ENCODE measurements at places on chromosomes 5 and 9. TPM values are rescaled to one million over a fixed set of nuclear protein-coding genes. Genes with fewer than 3 reads are reported as not detected.

- no peaks in the 10 kb centered on the region for H3K36me3 ChIP-seq
- DNase-seq: no peak
- H3K4me3 ChIP-seq: no peak overlapping the region
- H3K27ac ChIP-seq: no peak overlapping the region
- H3K4me1 ChIP-seq: peaks cover 10% of the 10 kb centered on the region
Measured at GRCh38 chr5:20231040-20231439, 243.0 kb upstream of the CDH18 start.

PCDHB3 gene
- 0.42 TPM for total RNA-seq

GRM6 gene
- total RNA-seq: not detected

DNA sequence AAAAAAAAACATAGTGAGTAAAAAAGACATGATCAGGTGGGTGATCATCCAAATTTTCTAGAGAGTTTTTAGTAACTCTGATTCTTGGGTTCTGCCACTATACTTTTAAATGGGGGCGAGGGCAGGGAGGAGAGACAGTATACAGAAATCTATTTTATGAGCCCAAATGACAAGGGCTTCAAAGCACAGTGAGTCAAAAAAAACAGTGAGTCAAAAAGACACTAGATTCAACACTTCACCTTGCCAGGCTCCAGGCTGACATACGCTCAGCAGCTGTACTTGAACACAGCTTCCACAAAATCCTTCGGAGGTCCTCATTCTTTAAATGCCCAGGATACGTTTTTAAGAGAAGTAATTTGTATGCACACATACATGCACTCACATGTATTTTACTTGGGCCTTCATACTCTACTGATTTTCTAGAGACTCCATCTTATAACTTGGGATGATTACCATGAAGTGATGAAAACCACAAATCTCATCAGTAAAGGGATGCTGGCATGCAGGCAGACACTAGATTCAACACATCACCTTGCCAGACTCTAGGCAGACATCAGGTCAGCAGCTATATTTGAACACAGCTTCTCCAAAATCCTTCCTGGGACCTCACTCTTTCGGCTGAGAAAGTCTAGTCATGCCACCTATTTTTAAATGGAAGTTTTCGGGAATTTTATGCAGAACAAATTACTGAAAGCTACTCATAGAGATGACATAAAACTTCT lies 28.8 kb downstream of the NR3C1 start:
- H3K4me3 ChIP-seq: no peak overlapping the region
- peaks cover 40% of the 10 kb centered on the region for H3K4me1 ChIP-seq
- DNase-seq: no peak
- H3K27ac ChIP-seq: no peak overlapping the region

DNA sequence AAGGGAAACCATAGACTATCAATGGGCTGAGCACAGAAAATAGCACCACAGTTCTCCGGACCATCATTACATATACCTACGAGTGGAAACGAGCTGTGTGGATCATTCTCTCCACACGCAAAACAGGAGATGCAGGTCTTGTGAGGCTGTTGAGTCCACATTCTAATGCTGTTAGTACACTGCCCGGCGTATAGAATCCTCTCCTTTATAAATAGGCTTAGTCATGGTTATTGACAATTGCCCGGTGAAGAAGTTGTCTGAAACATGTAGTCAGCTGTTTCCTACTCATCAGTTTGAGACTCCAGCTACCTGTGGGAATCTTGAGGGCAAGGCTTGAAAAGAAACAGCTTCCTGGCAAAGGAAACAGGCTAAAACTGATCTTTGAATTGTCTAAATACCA lies 602.0 kb upstream of the EDIL3 start:
- no peak overlapping the region for H3K4me3 ChIP-seq
- no peaks in the 10 kb centered on the region for H3K4me1 ChIP-seq
- no peak for DNase-seq

DNA sequence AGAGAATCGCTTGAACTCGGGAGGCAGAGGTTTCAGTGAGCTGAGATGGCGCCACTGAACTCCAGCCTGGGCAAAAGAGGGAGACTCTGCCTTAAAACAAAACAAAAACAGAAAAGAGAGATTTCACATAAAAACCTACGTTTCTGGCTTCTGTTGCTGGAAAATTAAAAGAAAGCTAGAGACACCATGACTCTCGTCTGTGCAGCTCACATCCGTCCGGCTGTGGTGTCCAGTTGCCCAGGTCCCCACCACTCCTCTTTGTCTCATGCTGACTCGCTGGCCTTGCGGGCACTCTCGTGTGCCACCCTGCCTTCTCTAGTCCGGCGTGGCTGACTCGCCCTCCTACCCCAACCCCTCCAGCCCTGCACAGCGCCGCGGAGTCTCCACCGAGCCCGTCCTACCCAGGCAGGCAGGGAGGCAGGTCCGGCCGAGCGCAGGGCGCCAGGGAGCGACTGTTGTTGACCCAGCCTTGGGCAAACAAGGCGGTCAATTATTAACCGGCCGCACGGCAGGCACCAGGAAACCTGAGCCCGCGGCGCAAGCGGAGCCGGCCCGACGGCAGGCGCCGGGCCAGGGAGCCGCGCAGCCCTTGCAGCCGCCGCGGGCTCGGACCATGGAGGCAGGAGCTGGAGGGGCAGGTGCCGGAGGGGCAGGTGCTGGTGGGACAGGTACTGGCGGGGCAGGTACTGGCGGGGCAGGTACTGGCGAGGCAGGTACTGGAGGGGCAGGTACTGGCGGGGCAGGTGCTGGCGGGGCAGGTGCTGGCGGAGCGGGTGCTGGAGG lies at the start of gene PRRT1B:
Gene PRRT1B (plus strand): TSS at position 521 of the 783 bp plus-strand sequence. CDS start 93 bp downstream, at position 614.
- H3K4me3 ChIP-seq: no peak within 1 kb of the TSS
- H3K4me1 ChIP-seq: peaks cover 6% of the 10 kb centered on the region
- DNase-seq: no peak
- H3K36me3 ChIP-seq: no peaks in the 10 kb centered on the region
